PC-3 (cell line): ENCODE measurements at places on chromosomes 5 and 9.
A peak's percentile ranks its signal among the peaks of the same experiment; 100 is the strongest.

DNA sequence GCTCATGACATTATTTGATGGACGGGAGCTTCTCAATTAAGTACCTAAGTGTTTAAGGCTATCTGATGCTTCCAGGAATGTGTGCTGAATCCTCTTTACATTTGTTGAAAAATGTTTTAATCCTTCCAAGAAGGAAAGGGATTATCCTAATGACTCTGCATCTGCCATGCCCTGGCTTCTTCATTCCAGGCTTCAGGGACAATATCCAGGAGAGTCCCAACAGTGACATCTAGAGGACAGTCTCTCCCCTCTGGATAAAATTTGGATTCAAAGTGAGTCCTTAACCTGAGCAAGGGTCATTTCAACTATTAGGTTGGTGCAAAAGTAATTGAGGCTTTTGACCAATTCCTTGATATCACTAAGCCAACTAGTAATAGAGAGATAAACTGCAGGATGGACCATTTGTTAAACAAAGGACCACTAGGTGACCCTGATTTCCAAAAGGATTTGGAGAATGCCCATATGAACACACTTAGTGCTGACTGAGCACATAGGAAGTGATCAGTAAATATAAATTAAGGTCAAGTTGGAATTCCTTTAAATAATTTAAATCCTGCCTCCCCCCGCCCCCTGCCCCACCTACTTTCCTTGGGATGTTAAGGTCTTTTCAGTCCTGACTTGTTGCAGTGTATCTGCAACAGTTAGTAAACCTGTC, 19.1 kb downstream of the TNFSF8 start:
- DNase-seq = peak; percentile 74

GRCh38 chr5:178348356-178349074, 115.9 kb upstream of the PHYKPL start:
- DNase-seq = no peak

DNA sequence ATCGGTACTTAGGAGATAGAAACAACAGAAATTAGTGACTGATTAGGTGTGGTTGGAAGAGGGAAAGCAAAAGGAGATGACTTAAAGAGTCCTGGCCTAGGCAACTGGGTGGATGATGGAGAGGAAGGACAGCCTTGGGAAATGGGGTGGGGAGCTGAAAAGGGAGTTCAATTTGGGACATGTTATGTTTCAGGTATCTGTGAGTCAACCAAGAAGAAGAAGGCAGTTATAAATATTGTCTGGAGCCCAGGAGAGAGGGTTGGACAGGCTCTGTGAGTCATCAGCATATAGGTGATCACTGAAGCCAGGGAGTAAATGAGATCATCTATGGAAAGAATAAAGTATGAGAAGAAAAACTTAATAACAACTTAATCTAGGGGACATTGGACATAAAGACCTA, 357.7 kb downstream of the NPR3 start:
- peak; percentile 71 for DNase-seq

GRCh38 chr9:61671276-61671973, 481.6 kb downstream of the SPATA31A7 start:
- DNase-seq = no peak

- DNase-seq = no peak
Measured at GRCh38 chr5:175689147-175689991, 31.5 kb downstream of the HRH2 start.

DNA sequence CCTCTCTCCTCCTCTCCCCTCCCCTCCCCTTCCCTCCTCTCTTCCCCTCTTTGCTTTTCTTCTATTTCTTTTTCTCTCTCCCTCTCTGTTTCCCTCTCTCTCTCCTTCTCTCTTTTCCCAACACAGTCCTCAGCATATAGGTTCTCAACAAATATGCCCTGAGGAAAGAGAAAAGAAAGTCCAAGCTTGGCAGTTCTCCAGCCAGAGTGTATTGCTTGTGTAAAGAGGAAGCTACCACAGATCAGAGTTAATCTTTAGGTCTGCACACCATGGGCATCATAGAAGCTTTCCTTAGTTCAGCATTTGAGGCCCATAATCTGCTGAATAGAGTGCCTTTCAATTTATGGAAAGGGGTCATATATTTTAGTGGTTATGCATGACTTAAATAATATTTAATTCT, 382.8 kb upstream of the WWC1 start:
- no peak for DNase-seq

DNA sequence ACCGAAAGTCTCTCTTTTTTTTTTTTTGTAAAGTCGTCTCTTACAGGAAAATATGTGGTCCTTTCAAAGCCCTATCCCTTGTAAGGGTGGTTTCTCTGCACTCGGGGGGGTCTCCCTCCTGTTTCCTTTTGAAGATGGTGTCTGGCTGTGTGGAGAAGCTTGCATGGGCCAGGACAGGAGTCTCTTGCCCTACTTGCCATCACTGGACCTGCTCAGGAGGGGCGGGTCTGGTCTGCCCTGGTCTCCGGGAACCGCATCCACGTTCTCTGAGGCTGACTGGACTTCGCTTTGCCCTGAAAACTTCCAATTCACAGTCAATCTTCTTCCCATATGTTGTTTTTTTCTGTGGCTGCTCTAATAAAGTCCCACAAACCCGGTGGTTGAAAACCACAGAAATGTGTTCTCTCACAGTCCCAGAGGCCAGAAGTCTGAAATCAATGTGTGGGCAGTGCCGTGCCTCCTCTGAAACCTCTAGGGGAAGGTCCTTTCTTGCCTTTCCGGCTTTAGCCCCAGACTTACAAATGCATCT, 92.9 kb upstream of the IER5L start:
- no peak for DNase-seq

DNA sequence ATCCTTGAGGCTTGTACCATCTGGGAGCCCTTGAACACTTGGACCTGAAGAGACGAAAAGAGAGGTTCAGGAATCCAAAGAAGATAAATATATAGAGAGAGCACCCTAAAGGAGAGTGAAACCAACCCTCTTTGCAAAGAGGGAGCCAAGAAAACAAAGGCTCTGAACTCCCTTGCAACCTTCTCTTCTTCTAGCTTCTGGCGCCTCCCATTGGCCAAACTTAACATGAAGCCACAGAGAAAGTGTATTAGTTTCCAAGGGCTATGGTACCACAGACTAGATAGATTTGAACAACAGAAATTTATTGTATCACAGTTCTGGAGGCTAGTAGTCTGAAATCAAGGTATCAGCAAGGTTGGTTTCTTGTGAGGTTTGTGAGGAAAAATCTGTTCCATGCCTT, 175.1 kb downstream of the HCN1 start:
- DNase-seq = peak; percentile 35

GRCh38 chr5:159628703-159629102, 287.6 kb upstream of the ADRA1B start:
- DNase-seq = no peak

DNA sequence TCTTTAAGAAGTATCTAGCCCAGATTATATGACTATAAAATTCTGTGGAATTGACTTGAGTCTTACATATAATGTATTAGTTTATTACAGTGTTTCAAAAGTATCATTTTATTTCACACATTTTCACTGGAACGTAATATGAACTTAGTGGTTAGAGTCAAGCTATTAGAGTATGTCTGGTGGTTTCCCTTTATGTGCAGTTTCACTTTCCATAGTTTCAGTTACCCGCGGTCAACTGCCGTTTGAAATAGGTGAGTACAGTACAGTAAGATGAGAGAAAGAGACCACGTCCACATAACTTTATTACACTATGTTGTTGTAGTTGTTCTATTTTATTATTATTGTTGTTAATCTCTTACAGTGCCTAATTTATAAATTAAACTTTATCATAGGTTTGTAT, 50.5 kb downstream of the COMMD10 start:
- no peak for DNase-seq

DNA sequence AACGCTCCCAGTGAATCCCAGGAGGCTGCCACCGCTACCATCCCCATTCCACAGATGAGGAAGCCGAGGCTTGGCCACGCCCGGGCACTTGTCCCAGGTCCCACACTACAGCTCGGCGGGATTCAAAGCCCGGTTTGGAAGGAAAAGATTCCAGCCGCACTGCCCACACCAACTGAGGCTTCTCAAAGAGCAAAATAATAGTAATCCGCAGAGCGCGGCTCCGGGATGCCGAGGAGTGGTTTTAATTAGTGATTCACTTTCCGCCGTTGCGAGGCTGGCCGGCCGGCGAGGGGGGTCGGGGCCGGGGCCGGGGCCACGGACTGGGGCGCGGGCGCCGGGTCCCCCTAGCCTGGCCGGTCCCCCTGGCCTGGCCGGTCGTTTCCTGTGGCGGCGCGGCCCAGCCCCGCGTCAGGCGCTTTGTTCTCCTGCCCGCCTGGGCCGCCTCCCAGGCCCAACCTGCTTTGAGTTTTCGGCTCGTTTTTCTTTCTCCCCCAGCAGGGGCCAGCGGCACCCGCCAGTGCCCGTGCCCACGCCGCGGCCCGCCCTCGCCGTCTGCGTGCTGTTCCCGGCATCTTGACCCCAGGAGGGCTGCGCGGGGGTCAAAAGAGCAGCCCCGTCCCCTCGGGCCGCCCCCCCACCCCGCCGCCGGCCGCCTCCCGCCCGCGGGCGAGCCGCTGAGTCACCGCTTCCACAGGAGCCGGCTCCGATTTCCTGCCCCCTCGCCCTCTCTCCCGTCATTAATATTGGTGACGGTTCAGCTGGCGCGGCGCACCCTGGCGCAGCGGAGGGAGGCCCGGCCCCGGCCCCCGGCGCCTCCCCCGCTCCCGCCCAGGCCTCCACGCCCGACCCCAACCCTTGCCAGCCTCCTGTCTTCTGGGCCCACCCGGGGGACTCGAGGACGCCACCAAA, 31.2 kb downstream of the FGF18 start:
- no peak for DNase-seq

DNA sequence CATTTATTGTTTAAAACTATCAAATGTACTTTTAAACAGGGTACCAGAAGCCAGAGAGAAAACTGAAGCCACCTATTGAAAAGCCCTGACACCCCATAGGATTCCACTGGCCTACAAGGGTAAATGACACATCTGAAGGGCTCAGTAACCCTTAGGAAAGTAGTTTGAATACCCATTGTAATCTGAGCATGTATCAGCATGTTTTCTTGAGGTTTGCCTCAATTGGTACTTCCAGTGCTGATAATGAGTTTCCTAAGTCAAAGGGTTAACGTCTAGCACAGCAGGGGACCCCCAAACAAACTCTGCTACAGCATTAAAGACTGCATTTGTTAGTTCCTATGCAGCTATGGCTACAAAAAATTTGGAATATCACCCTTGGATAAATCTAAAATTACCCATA, 657.1 kb downstream of the NR2F1-AS1 start:
- DNase-seq = no peak

GRCh38 chr5:1511651-1512540, 11.9 kb downstream of the LPCAT1 start:
- peak; percentile 67 for DNase-seq

GRCh38 chr9:23630488-23630887, 195.6 kb downstream of the ELAVL2 start:
- peak; percentile 59 for DNase-seq

DNA sequence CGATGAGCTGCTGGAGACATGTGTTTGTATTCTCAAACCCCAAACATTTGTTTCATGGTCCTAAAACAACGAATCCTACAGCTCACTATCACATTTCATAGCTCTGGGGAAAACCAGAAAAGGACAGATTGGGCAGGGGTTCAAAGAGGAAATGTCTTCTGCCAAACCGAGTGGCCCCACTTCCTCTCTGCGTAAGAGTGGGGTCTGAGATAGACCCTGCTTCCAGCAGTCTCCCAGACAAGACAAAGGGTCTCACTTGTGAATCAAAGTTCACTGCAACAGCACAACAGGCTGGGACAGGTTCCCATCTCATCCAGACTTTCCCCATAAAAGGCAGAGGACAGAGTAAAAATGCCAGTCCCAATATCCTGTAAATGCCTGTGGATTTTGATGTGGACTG, 276.2 kb upstream of the SLC24A2 start:
- DNase-seq = no peak

- DNase-seq = peak; percentile 92
Measured at GRCh38 chr9:38227061-38227540, 158.1 kb upstream of the SHB start.

DNA sequence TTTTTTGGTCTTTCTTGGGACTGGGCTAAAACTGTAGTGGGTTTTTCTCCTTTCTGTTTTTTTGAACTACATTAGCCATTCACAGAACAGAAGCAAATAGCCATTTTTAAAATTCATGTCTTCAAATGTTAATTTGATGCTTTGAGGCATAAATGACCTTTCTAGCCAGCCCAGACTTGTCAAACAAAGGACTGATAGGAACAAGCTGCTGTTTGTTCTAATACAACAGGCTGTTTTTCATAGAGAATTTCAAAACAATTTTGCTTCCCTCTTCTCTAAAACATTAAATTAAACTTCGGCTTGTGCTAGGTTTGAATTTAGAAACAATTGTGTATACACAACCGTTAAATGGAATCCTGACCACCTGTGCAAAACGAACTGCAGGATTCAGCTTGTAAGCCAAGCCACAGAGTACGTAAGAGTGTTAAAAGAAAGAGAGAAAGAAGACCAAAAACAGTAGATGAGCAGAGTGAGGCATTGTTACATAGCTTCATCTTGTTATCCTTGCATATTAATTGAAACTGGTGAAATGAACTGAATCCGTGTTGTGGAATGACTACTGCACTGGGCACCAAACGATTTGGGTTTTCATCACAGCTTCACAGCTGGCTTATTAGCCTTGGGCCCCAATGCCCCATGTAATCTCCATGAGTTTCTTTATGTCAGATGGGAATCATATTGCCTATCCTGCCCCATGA, 100.0 kb downstream of the ZSWIM6 start:
- DNase-seq = no peak
